Activated T-cell treated with anti-CD3 and anti-CD28 coated beads, Interleukin-2, amount 50 U/mL, for 24 hours (primary cell): ENCODE measurements at places on chromosomes 5 and 9.

GRCh38 chr5:31221001-31221400 lies 27.5 kb downstream of the CDH6 start:
- DNase-seq, result no peak

DNA sequence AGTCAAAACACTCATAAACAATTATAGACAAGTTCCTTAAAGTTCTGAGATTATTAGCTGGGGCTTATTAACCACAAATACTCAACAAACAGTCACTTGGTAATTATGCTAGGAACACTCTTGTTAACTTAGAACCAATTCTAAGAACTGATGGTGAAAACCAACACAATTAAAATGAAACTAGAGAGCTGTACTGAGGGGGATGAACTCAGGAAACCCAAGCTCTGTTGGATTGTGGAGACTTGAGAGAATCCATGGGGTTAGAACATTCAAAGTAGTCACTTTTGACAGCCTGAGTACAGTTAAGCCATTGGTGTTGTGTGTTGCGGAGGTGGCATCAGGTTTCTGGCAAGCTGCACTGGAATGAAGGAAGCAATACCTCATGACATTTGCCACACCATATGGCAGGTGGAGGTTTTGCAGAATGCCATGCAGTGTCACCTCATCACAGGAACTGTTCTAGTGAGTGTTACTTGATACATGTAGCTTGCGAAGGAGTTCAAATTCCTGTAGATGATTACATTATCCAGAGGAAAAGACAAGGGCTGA lies 480.9 kb upstream of the CD180 start:
- DNase-seq, result no peak

DNA sequence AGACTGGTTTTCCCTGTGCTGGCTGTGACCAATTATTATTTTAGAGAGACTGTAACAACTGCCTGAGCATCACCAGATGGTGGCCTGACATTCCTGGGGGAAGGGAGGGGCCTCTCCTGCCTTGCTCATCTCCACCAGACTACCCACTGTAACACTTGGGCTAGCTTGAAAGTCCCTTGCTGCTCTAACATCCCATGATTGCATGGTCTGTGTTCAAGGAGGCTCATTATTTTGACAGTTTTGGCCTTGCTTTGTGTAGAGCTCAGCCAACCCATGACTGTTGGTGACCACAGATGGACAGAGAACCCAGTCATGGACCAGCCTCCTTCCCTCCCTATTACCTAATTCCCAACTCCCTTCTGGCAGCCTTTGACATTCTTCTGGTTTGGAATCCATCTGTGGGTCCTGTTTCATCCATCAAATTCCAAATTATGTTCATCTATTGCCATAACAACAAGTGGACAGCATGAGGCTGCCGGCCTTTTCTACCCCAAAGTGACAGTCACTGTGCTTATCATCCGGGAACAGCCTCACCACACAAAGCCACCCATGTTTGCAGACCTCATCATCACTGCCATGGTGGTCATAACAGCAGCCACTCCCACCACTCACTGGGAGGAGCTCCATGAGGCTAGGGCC lies 49.0 kb upstream of the ICE1 start:
- DNase-seq, result no peak

- no peak for DNase-seq
Measured at GRCh38 chr5:64347309-64347708, 158.5 kb upstream of the RGS7BP start.

DNA sequence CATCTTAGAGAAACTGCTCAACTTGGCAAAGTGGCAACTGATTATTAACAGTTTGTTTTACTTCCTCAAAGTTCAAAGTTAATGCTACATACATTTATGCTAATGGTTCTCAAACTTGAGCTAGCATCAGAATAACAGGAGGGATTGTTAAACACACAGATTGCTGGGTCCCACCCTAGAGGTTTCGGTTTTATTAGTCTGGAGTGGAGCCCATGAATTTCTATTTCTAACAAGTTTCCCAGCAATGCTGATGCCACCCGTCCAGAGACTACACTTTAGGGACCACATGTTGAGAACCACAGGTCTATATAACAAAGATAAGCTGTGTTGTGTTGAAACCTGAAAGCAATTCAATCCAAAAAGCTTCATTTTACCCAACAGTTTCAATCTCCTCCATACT lies 95.3 kb downstream of the FBXW11 start:
- DNase-seq, result no peak

- no peak for DNase-seq
Measured at GRCh38 chr9:126304971-126305320, 21.7 kb upstream of the MVB12B start.

DNA sequence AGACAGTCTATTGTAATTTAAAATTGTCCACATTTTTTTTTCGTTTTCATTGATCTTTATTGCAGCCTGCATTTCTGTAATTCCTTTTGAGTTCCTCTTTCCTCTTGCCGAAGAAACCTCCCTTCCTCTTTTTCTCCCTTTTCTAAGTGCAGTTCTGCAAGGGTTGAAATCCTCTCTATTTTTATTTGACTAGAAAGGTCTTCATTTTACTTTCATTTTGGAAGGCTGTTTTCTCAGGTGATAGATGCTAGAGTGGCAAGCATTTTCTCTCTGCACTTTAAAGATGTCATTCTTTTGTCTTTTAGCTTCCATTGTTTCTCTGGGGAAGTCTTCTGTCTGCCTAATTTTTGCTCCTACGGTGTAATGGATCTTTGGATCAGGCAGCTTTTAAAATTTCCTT lies 248.5 kb downstream of the SMARCA2 start:
- DNase-seq, result no peak

- peak; percentile 88 for DNase-seq
Measured at GRCh38 chr9:131237931-131238401, 38.3 kb downstream of the FAM78A start.

DNA sequence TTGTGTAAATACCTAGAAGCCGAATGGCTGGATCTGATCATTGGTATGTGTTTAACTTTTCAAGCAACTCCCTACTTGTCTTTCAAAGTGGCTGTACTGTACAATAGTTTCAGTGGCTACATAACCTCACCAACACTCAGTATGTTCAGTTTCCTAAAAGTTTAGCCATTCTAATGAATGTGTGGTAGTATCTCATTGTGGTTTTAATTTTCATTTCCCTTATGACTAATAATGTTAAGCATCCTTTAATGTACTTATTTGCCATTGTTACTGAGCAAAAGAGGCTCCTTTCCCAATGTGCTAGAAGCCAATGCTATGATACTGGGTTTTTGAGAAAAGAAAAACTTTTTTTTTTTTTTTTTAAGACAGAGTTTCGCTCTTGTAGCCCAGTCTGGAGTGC lies 27.8 kb upstream of the ALDOB start:
- no peak for DNase-seq

DNA sequence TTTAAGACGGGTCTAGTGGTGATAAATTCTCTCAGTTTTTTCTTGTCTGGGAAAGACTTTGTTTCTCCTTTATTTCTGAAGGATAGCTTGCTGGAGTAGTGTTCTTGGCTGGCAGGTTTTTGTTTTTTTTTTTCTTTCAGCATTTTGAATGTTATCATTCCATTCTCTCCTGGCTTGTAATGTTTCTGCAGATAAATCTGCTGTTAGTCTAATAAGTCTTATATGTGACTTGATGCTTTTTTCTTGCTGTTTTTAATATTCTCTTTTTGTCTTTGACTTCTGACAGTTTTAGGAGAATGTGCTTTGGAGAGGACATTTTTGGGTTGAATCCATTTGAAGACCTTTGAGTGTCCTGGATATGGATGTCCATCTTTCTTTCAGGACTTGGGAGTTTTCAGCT lies 16.0 kb downstream of the HSD17B4 start:
- no peak for DNase-seq

- no peak for DNase-seq
Measured at GRCh38 chr5:73312872-73313510, 135.6 kb downstream of the FOXD1 start.

DNA sequence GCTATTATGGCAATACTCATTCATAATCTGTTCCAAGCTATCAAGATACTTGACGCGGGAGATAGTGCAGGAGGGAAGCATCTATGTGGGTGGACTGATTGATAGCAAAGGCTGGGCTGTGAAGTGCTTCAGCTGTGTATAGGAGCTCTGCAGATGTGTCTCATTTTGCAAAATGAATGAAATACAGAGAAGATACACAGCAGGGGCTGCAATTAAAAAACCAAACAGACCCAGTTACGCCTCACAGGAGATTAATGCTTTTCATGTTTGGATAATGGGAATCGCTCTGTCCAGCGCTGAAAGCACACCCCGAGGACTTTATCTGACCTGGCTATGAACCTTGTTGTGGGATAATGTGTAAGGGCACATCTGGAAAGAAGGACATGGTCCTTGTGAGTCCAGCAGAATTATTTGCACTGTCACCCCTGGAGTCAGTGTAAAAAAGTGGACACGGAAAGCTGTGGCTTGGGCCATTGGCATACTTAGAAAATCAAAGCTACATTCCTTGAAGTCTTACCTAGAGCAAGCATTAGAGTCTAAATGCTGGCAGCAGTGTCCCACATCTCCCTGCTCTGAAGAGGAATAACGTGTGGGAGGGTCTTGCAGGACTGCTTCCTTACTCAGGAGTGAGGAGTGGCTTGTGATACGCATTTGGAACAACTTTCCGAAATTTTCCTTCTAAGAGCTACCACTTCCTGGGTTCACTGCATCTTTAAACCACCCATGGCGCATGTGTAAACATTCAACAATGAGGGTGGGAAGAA lies 2.6 kb downstream of the SH3RF2 start:
- no peak for DNase-seq

- no peak for DNase-seq
Measured at GRCh38 chr9:118686959-118687358, 682.3 kb downstream of the BRINP1 start.

DNA sequence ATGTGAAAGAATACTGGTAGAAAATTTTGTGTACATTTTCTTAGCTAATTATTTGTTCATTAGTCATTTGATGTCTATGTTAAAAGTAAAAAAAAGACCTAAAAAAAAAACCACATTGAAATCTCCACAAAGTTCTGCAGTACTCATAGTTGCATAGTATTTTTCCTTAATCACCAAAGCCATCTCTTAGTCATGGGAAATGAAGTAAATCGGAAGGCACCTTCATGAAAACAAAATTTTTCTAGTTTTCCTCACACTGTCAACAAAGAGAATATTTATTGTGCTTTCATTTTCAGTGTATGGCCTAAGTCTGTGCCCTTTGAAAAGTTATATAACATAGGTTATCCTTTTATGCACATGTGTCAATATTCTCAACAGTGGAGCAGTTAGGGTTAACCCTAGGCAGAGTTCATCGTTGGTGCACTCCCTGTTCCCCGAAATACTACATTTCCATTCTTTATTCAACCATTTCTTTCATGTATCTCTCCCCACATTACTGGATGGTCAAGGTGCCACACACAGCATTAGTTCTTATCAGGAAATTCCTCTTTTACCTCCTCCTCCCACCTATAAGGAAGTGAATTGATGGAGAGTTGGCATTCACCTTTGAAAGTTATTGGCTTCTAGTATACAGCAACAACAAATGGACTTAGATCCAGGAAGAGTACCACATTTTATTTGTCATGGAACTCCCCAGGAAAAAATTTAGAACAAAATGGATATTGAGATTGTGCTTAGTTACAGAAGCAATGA lies 93.1 kb downstream of the NUDT12 start:
- DNase-seq, result no peak

- DNase-seq, result no peak
Measured at GRCh38 chr9:127837346-127837745, 17.1 kb downstream of the ENG start.

DNA sequence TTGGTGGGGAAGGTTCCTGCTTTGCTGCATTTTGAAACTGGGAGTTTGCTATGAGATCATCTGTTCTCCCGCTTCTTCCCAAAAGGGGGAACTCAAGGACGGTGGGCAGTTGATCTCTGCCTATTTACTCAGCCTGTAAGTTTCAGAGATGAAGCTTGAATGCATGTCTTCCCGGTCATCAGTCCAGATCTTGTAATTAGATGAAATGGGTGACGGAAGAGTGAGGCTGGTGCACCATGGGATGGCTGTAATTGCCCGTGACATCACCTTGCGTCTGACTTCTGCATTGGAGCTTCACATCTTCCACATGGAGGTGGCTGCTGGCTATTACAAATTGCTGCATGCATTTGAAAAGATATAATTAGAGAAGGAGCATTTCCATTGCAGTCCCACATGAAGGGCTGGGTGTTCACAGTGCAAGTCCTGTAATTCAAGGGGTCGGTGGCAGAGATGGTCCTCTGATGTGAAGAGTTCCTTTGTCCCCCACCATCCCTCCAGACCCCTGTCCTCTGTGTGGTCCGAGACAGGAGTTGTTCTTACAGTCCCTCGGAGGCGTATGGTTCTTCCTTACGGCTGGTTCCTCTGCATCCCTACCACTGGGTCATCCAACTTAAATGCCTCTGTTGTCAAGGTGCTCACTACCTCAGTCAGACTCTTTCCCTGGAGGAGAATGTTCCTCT lies 72.9 kb downstream of the ZNF618 start:
- DNase-seq, result no peak

DNA sequence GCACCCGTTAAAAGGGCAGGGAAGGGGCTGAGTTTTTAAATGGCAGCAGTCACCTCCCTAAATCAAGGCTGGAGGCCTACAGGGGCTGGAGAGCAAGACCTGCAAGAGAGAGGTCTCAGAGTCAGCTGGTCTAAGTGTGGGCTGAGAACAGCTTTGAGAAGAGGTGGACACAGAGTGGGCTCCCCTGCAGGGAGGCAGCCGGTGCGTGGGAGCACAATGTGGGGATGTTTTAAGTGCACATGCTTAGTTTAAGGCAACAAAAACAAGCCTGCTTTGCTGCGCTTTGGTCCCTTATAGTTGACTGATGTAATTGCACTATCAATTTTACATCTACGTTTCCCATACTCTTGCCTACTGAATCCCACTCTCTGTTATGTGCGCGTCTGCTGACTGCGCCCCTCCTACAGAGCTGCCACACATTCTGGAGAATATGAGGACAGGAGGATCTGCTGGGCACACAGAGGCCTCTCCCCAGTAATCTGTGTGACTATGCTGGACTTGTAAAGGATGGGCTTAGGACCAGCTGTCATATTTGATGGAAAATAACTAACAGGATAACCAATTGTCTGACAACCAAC lies 62.0 kb upstream of the ICE1 start:
- no peak for DNase-seq

- no peak for DNase-seq
Measured at GRCh38 chr5:25974451-25974850, 1063.9 kb downstream of the CDH9 start.

DNA sequence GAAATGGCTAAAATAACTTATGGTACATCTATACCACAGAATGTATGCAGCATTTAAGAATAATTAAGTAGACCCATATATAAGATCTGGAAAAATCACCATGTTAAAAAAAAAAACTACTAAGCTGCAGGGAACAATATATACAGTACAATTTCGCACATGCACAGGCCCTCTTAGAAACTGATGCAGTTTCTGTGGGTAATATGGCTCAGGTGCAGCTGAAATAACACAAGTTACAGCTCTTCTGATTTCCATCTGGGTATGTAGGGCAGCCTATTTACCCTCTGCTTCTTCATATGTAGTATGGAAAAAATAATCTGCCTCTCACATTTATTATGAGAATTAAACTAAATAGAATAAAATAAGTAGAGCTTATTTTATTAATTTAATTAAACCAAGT lies 82.9 kb downstream of the YIPF5 start:
- DNase-seq, result no peak

- DNase-seq, result no peak
Measured at GRCh38 chr9:105054491-105054890, 126.5 kb upstream of the ABCA1 start.

- no peak for DNase-seq
Measured at GRCh38 chr5:124104821-124105220, 592.8 kb downstream of the CSNK1G3 start.
